ENCODE measurements at places on chromosomes 12 and 14. TPM values are rescaled to one million over a fixed set of nuclear protein-coding genes. Genes with fewer than 3 reads are reported as not detected.

RGS6 gene
- 3.0 TPM for total RNA-seq

MTHFD1 gene
- total RNA-seq = 168 TPM

HOXC5 gene
- total RNA-seq = not detected

MYF6 gene
- not detected for total RNA-seq

NPAS3 gene
- 0.05 TPM for total RNA-seq

ATP6V1D gene
- total RNA-seq = 44.5 TPM

KRT78 gene
- total RNA-seq = not detected

PIWIL1 gene
- not detected for total RNA-seq

GOLT1B gene
- total RNA-seq = 46.3 TPM

TMCC3 gene
- total RNA-seq = 0.37 TPM

CBLN3 gene
- total RNA-seq = 17.7 TPM

GPD1 gene
- total RNA-seq = 0.95 TPM

TMEM63C gene
- 0.80 TPM for total RNA-seq

IRF2BPL gene
- total RNA-seq = 23.3 TPM

KRT82 gene
- total RNA-seq = not detected

DIO3 gene
- not detected for total RNA-seq

PRR4 gene
- 2.4 TPM for total RNA-seq

ACSS3 gene
- total RNA-seq = 0.05 TPM

ACVRL1 gene
- not detected for total RNA-seq

ADSS1 gene
- total RNA-seq = 0.66 TPM

RACGAP1 gene
- total RNA-seq = 112 TPM

SARNP gene
- total RNA-seq = 69.9 TPM

CKAP4 gene
- 3.8 TPM for total RNA-seq

SLCO1A2 gene
- not detected for total RNA-seq

PTCSC3 gene
- total RNA-seq = not detected

P2RX2 gene
- not detected for total RNA-seq

LALBA gene
- not detected for total RNA-seq

AQP2 gene
- total RNA-seq = not detected

COCH gene
- 0.51 TPM for total RNA-seq

AJUBA gene
- total RNA-seq = 1.9 TPM

KLRG1 gene
- total RNA-seq = 3.1 TPM

C14orf132 gene
- 0.39 TPM for total RNA-seq

ITGA5 gene
- 71.1 TPM for total RNA-seq

CDK17 gene
- 51.4 TPM for total RNA-seq

PZP gene
- not detected for total RNA-seq
